ENCODE measurements at places on chromosomes 6 and 20.

DNA sequence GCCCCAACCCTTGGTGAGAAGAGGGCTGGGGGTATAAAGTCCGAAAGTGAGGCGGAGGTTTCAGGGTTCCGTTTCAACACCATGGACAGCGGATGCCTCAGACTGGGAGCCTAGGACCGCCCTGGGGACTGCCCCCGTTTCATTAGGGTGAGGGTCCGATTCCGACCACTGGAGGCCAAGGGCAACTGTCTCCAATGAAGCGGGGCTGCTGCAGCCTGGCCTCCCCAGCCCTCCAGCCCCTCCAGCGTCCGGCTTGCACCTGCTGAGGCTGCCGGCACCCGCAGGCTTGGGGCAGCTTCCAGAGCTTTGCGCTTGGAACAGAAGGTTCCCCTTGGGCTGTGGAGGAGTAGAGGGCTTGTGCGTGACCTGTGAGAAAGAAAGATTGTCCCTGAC is 39.9 kb downstream of the YTHDF1 start:
- DNase-seq: no peak

DNA sequence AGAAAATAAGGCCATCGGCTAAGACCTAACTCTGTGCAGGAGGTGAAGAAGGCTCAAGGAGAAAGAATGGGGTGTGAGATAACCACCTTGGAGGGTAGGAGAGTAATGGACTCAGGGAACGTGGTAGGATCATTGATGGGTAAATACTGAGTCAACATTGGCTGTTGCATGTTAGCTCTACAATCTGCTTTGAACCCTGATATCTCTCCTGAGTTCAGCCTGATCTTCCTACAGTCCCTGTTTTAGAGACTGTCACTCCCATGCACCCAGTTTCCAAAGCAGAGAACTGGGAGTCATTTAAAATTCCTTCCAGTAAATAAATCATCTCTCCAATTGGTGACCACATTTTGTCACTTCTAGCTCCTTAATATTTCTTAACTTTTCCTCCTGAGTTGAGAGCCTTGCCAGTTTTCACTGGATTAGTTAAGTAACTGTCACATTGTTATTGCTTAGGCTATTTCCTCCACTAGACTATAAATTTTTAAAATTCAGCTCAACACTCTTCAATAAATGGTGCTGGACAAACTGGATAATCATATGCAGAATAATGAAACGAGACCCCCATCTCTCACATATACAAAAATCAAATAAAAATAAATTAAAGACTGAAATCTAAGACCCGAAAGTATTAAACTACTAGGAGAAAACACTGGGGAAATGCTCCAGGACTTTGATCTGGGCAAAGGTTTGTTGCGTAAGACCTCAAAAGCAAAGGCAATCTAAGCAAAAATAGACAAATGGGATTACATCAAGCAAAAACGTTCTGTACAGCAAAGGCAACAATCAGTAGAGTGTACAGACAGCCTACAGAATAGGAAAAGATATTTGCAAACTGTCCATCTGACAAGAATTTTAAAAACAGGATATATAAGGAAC is 138.9 kb upstream of the TMEM170B start:
- DNase-seq: no peak

DNA sequence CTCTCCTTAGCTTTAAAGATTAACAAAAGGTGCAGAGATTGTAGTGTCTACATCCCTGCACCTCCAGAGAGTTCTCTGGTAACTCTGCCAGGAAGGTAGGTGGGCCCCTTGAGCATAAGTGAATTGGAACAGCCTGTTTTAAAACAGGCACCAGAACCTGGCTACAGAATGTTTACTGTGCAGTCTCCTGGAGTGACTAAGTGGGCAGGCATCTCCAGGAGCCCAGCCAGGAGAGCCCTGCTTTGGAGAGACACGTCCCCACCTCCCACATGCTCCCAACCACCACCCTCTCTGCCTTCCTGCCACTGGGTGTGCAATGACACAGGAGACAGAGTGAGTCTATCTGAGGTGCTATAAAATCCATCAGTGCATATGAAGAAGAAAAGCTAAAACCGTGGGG is 110.3 kb upstream of the EYA4 start:
- no peak for DNase-seq

- no peak for DNase-seq
Measured at GRCh38 chr6:137002505-137002904, 42.3 kb downstream of the IL20RA start.

DNA sequence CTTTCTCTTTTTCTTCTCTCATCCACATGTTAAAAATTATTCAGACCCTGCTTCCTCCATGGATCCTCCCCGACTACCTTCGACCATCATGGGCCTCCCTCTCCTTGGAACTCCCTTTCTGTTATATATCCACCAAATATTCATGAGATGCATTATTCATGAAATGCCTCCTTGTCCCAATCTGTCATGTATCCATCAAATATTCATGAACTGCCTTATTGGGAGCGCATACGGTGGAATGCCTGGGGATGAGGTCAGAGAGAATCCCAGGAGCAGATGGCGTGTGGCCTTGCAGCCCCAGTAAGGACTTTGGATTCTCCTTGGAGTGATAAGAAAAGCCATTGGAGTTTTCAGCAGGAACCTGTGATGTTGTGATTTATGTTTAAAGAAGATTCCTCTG is 97.0 kb downstream of the NRN1 start:
- DNase-seq: no peak

GRCh38 chr6:38259736-38260135 is 380.0 kb downstream of the BTBD9 start:
- no peak for DNase-seq

DNA sequence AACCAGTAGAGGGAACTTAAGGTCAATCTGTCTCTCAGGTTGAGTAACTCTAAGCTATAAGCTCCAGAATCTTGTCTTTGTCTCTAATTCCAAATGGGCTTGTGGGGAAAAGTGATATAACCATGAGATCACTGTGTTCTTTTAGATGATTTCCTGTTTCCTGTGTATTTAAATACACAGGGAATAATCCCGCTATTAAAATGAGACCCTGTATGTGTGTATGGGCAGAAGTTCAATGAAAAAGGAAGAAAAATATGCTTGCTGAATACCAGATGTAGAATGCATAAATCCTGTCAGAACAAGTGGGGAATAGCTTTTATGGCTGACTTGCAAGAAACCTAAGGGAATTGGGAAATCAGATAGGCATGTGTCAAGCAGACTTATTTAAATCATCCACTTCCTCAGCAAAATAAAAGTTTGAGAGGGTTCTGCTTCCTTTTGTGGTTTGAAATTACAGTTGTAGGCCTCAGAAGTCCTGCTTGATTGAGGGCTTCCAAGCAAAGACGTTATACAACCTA is 164.7 kb upstream of the PDE7B start:
- no peak for DNase-seq

- DNase-seq: no peak
Measured at GRCh38 chr6:57242505-57242904, 20.4 kb upstream of the RAB23 start.

DNA sequence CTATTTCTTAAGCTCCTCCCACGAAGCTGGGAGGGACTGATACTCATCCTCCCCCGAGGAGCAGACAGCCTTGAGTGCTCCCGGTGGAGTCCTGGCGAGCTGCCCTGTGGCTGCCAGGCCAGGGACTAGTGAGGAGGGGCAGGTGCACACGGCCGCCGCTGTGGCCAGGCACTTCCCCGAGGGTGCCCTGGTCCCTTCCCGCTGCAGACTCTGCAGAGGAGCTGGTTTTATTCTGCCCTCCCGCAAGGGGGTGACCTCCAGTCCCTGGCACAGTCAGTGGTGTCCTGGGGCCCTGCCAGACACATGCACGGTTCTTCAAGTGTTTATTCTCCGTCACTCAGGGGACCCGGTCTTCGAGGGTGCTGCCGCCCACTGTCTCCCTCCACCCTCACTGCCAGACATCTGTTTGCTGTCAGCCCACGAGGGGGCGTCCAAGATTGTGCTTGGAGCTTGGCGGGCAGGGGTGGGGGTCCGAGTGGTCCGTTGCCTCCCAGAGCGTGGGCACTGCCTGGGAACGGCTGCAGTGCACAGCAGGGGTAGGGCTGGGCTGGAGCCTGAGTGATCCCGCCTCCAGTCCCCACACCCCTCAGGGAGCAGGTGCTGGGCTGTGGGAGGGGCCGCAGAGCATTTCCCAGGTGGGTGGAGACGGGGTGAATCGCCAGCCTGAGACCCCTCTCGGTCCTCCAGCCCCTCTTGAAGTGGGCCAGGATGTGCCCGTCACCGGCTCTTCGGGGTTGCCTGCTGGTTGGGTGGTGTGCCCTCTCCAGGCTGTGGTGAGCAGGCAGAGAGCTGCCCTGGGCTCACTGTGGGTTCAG is 3.1 kb upstream of the CABLES2 start:
- DNase-seq: no peak

GRCh38 chr6:18350712-18351111 is 36.4 kb upstream of the RNF144B start:
- DNase-seq: no peak

GRCh38 chr6:15502446-15503345 is 160.1 kb downstream of the DTNBP1 start:
- DNase-seq: no peak
